ENCODE measurements at places on chromosomes 5 and 9. TPM values are rescaled to one million over a fixed set of nuclear protein-coding genes. Genes with fewer than 3 reads are reported as not detected.

PCDHGA12 gene
- 6.1 TPM for total RNA-seq

FST gene
- 4.7 TPM for total RNA-seq

C5orf63 gene
- 2.5 TPM for total RNA-seq

SNCAIP gene
- not detected for total RNA-seq

SOX30 gene
- total RNA-seq: not detected

IL4 gene
- not detected for total RNA-seq

CEL gene
- total RNA-seq: 0.57 TPM

FGF1 gene
- 5.8 TPM for total RNA-seq

CRHBP gene
- not detected for total RNA-seq

MSMP gene
- total RNA-seq: not detected

ORM2 gene
- total RNA-seq: not detected

FOXD4L3 gene
- total RNA-seq: not detected

SNCB gene
- total RNA-seq: 0.83 TPM

HDHD3 gene
- total RNA-seq: 13.1 TPM

CCDC171 gene
- total RNA-seq: 1.7 TPM

GPRIN1 gene
- 16.2 TPM for total RNA-seq

TMEM171 gene
- total RNA-seq: 65.9 TPM

NLN gene
- total RNA-seq: 40.7 TPM

FANCC gene
- total RNA-seq: 5.2 TPM

GABRB2 gene
- 10.5 TPM for total RNA-seq

AMBP gene
- not detected for total RNA-seq

WNT8A gene
- not detected for total RNA-seq

BTNL9 gene
- not detected for total RNA-seq

GABRP gene
- total RNA-seq: 0.06 TPM

ZFP37 gene
- total RNA-seq: 4.9 TPM

IL13 gene
- total RNA-seq: not detected

ACOT12 gene
- total RNA-seq: not detected

CNTFR gene
- not detected for total RNA-seq

GALNT12 gene
- 2.2 TPM for total RNA-seq

CARTPT gene
- total RNA-seq: not detected

CBY3 gene
- not detected for total RNA-seq

LSM11 gene
- total RNA-seq: 5.6 TPM

ARL14EPL gene
- total RNA-seq: 0.40 TPM

FBXL7 gene
- total RNA-seq: 6.2 TPM

Measured in LHCN-M2 (cell line).